Mammary microvascular endothelial cell (primary cell): ENCODE measurements at places on chromosomes 5 and 9. TPM values are rescaled to one million over a fixed set of nuclear protein-coding genes. Genes with fewer than 3 reads are reported as not detected.

The CSF1R gene
- not detected in 2 replicates for total RNA-seq

The EXOC3 gene
- 27.7 and 28.6 TPM in 2 replicates for total RNA-seq

The CDH9 gene
- total RNA-seq: not detected in 2 replicates

The CARD9 gene
- total RNA-seq: under 0.01 and 0.60 TPM in 2 replicates

The SPAAR gene
- 26.6 and 26.8 TPM in 2 replicates for total RNA-seq

The FCN1 gene
- not detected in 2 replicates for total RNA-seq

The DMRT3 gene
- total RNA-seq: not detected in 2 replicates

The HINT2 gene
- total RNA-seq: 17.2 and 20.4 TPM in 2 replicates

The SLC4A9 gene
- not detected in 2 replicates for total RNA-seq

The ADAMTS13 gene
- 0.20 and 0.59 TPM in 2 replicates for total RNA-seq

The TRIM36 gene
- total RNA-seq: 1.5 and 1.7 TPM in 2 replicates

The PLPP7 gene
- total RNA-seq: 5.6 and 9.5 TPM in 2 replicates
